ENCODE measurements at places on chromosomes 13 and 19.

DNA sequence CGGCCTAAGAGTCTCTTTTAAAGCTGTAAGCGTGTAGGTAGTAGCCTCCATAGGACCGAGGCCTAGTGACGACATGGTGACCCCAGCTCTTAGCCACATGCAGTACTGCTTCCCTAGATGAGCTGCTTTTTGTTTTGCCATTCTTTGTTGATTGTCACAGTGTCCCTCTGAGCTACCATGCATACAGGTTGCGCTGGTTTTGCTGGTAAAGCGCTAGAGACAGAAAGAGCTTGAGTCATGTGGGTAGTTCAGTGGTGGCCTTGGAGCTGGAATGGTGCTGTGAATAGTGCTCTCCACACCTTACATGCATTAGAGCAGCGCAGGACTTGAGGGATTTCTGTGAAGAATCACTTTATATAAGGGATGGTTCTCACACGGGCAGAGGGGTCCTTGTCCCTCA, 5.1 kb downstream of the HNRNPM start:
- no peak for DNase-seq

DNA sequence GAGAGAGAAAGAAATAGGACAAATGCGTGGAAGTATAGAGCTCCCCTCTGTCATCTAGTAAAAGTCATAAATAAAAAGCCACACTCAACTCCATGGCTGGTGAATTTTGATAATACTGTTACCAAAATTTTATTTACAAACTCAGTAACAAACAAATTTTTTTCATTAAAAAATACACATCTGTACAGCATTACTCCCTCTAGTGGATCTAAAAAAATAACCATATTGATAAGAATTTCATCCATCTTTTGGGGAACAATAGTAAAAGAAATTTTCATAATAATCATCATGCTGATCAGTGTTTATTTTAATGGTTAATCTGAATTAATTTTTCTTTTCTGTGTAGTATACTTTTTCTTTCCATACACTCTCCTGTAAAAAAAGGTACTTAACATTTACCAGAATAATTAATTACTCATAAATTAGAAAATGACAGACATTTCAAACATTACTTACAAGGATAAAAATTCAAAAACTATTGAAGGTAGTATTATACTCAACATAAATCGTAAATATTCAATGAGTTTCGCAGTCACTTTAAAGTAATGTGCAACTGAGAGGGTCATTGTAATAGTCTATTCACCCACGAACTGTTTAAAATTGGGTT, 173.5 kb upstream of the LSM14A start:
- no peak for DNase-seq

DNA sequence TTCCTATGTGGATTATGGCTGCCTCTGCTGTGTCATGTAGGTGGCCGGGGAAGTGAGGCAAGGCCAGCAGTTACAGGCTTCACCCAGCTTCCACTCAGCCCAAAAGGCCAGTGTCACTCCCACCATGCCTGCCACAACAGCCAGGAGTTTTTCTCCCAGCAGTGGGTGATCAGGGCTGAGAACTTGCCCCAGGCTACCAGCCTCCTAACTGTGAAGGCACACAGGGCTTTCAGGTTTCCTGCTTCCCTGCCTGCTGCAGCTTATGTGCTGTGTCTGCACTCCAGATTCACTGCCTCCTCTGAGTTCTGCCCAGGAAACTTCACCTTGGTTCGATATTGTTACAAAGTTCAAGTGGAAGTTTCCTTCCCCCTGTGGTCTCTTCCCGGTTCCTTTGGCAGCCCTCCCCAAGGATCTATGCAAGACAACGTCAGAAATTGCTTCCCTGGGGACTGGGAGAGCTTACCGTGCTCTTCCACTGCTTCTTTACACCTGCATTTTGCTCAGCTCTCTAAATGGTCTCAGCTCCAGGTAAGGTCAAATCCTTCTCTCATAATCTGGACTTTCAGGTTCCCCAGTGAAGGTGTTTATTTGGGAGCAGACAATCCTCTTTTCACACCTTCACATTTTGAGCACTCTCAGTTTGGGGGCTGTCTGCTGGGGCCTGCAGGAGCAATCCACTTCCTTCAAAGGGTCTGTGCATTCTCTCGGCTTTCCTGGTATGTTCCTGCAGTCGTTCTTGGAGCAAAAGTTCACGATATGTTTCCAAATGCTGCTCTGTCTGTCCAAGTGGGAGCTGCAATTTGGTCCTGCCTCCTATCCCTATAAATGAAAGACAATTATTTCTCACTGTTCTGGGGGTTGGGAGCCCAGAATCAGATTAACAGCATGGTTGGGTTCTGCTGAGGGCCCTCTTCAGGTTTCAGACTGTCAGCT, 1730.1 kb upstream of the PRR20A start:
- DNase-seq, result no peak

DNA sequence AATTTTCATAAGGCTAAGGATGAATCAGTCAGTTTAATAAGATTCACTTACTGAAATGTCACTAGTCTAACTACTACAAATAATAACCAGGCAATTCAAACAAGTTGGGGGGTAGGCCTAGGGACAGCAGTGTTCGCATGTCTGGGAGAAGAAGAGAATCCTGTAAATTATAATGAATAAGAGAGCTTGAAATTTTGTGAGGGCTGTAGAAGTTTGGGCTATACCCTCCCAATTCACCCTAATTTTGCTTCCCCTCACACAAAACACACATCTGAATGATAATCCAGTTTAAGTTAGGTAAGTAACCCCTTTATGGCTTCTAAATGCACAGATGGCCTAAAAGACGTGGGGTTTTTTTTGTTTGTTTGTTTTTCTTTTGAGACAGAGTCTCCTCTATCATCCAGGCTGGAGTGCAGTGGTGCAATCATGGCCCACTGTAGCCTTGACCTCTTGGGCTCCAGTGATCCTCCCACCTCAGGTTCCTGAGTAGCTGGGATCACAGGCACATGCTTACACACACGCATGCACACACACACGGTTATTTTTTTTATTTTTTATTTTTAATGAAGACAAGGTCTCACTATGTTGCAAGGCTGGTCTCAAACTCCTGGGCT, 69.9 kb downstream of the TBC1D4 start:
- DNase-seq, result no peak

GRCh38 chr19:57688011-57688763, 6.4 kb downstream of the ZNF551 start:
- DNase-seq, result no peak

DNA sequence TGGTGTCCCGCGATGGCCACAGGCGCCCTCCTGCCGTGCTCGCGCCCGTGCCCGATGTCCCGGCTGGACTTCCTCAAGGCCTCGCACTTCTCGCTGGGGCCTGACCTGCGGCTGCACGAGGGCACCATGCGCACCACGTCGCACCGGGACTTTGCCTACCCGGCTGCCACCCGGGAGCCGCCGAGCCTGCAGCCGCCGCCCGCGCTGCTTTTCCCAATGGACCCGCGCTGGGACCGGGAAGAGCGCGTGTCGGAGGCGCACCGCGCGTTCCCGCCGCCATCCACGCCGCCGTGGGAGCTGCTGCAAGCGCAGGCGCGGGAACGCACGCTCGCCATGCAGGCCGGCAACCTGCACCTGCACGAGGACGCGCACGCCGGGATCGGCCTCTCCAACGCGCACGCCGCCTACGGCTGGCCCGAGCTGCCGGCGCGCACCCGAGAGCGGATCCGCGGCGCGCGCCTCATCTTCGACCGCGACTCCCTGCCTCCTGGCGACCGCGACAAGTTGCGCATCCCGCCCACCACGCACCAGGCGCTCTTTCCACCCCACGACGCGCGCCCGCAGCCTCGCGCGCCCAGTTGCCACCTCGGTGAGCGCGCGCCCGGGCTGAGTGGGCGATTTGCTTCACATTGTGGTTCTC, 12.1 kb upstream of the PEX11G start:
- no peak for DNase-seq

- DNase-seq, result no peak
These were observed 132.2 kb downstream of the FREM2 start for GRCh38 chr13:38819053-38819452.

DNA sequence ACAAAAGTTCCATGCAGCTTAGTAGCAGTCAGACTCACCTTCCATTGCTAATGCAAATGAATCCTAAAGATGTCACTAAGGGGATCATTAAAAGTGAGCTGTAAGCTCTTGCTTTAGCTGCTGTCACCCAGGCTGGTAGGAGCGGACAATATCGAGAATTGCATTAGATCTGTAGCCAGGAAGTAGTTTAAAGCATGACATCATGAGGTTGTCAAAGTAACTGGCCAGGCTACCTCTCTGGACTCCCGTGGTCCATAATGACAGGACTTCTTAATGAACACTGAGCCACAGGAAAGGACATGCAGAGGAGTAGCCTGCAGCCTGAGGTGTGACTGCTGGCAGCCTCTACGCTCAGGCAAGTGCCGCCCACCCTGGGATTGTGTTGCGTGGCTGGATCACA, 522.3 kb upstream of the NBEA start:
- no peak for DNase-seq

DNA sequence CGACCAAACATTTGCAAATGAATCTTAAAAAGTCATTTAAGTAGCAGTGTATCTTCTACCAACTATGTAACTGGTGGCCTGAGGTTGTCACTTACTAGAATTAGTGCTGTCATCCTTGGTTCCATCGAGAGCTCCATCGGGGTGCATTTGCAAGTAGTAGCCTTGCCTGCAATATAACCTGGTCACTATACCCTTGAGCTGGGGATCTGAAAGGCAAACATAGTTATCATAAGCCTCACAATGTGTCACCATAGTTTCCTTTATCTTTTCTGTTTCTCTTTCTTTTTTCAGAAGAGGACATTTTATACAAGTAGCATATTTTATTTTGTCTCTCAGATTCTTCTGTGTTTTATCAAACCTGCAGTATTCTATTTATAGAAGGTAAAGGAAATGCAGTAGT, 422.6 kb downstream of the ITGBL1 start:
- no peak for DNase-seq

DNA sequence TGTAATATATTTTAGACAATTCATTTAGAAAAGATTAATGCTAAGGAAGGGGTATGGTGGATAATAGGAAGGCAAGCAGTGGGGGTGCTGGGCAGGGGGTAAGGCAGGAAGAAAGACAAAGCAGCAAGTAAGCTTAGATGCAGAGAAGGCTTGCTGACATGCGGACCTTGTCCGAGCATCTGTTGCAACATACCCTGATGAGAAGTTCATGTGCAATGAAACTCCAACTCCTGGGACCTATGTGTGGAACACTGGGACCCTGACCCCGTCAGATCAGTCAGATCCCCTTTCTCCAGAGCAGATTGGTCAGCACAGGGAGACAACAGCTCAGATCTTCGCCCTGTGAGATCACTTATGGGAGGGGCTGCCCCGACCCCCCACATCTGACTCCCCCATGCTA, 71.3 kb upstream of the ZNF599 start:
- DNase-seq, result no peak

GRCh38 chr19:43553656-43554055, 20.7 kb downstream of the ZNF575 start:
- DNase-seq, result no peak

DNA sequence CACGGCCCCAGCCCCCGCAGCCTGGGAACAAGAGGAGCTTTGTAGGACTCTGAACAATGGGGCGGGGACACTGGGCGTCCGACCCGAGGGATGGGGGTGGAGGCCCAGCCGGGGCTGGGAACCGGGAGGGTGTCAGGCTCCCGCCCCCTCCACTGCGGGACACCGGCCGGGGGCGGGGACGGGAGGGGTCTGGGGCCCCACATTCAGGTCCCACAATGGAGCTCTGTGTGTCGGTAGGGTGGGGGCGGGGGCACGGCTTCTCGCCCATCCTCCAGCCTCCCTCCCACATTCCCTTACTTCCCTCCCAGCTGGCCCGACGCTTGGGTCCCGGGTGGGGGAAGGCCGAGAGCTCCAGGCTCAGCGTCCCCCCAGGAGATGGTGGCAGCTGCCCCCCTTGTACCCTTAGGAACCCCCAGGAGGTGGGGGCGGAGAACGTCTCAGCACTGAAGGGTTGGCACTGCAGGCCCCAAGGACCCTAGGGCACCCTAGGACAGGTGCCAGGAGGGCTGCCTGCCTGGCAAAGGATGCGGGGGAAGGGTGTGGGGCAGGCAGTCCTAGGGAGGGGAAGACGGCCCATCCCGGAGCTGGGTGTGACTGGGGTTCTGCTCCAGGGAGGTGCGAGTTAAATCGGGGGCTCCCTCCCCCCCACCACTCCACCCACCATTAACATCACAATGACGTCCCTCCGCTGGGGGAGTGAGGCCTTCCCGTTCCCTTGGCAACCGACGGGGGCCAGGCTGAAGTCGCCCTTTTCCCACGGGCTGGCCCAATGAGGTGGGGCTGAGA, 5.3 kb downstream of the TTYH1 start:
- DNase-seq, result no peak
